ENCODE measurements at places on chromosomes 12 and 14. TPM values are rescaled to one million over a fixed set of nuclear protein-coding genes. Genes with fewer than 3 reads are reported as not detected.
A peak's percentile ranks its signal among the peaks of the same experiment; 100 is the strongest.

- peak; percentile 41 for DNase-seq
Observed at GRCh38 chr14:82075566-82075965, 541.9 kb upstream of the SEL1L start.

DNA sequence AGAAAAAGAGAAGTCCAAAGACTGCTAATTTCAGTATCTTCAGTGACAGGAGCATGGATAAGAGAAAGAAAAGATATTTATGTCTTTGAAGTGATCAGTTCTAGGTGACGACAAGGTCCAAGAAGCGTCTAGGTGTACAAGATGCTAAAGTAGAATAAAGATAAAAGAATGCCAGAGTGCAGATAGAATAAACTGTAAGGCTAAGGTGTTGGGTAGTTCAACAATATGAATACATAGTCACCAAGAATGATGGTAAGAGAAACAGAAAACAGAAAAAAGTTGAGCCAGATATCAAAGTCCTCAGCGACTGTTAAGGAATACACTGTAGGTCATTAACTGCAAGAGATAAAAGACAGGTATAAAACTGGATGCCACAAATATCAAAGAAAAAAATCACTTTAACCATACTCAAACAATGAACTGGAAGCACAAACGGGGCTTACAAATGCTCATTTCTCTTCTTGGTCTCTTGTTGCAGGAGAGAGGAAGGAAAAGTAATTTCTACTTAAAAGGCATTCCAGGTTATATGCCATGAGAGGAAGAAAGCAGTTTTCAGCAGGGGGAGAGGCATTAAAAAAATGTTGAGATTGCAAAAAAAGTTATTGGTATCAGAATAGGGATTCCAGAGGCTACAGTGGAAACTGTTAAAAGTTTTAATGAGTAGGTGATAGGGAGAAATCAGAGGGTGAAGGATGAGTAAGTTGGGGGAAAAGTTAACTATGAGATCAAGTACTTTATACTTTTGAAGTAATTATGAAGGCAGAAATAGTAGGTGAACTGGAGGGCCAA, 121.5 kb downstream of the CEP83 start:
- DNase-seq = no peak

- peak; percentile 74 for DNase-seq
Observed at GRCh38 chr12:120225852-120226640, 25.1 kb upstream of the RPLP0 start.

DNA sequence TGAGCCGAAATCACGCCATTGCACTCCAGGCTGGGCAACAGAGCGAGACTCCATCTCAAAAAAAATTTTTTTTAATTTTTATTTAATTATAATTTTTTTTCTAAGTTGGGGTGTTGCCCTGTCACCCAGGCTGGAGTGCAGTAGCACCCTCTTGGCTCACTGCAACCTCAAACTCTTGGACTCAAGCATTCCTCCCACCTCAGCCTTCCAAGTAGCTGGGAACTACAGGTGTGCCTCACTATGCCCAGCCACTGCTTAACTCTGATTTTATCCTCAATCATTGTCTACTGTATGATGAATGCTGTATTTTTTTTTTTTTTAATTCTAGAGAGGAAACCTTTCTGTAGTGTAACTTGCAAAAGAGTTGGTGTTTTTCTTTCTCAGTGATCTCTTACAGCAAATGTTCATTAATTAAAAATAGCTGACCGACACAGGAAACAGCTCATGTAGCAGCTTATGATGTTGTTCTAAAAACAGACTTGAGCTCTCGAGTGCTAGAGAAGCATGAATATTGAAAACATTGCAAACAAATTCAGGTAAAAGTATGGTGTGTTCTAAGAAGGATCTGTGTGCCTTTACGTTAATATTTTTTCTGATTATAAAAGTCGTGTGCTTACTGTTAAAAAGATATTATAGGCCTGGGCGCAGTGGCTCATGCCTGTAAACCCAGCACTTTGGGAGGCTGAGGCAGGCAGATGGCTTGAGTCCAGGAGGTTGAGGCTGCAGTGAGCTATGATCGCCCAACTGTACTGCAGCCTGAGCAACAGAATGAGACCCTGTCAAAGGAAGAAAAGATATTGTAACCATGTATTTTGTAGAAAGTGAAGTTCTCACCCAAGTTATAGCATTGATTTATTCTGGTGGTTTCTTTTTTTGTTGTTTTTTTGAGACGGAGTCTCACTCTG, 68.9 kb downstream of the FGD4 start:
- DNase-seq = no peak

DNA sequence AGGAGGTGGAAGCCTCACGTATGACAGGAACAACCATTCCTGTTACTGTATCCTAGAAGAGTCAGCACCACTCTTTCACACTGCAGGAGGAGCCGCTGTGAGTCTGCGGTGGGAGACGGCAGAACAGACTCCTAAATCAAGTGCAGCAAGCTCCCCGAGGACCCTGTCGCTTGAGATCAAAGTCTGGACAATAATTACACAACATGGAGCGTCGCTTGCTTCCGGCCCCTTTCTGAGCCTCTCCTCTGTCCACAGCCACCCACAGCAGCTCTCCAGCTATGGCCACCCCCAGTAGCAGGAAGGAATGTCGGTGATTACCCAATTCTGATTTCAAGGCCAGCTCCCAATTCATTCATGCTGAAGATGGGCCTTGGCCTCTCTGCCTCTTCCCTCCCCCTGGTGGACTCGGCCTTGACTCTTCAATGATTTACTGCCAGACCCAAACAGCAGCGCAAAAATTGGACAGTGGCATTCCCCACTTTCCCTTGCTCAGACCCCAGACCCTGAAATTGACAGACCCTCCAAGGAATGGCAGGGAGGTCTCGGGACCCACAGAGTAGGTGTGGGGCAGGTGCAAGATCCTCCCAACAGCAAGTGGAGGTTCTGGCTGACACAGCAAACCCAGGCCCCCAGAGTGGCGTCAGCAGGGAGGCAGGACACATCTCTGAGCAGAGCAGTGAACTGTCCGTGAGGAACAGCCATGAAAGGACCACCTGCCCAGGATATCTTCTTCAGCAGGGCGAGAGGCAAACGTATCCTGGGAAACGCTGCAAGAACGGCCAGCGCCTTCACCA, 272.7 kb upstream of the DIO3 start:
- no peak for DNase-seq

The ATXN2 gene
- total RNA-seq = 51.8 TPM

The UNC79 gene
- total RNA-seq = 0.22 TPM

The CSRP2 gene
- total RNA-seq = 40.9 TPM
